ENCODE measurements at places on chromosomes 3 and 15. TPM values are rescaled to one million over a fixed set of nuclear protein-coding genes. Genes with fewer than 3 reads are reported as not detected.
A peak's percentile ranks its signal among the peaks of the same experiment; 100 is the strongest.

The CLDN11 gene
- total RNA-seq = 245 TPM

The GPR156 gene
- total RNA-seq = 0.28 TPM

The CCDC54 gene
- total RNA-seq = not detected

The ALCAM gene
- total RNA-seq = 423 TPM

The ZBED2 gene
- total RNA-seq = 0.72 TPM

DNA sequence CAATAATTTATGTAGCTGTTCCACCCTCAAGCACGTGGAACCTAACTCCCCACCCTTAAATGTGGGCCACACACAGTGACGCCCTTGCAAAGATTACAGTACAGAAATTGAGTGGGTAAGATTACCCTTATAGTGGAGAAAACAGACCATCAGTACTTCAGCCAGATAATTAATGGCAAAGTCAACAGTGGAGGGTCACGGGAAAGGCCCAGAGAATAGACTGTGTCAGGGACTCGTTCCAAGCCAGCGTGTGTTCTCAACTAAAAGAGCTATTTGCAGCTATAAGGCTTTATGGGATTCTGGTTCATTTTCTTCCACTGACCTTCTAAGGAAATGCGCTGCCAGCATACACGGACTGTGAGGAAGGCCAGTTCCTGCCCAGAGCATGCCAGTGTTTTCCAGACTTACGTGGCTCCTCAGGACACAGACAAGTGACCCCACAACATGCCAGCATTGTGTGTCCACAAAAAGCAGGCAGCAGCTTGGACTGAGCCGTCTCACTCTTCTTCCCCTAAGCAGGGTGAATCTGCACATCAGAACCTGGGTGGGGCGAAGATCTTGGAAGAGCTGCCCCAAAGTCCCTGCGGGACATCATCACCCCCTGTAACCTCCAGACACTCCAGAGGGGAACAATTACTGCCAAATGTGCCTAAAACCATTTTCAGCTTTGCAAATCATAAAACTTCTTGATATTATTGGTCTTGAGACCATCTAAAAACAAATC, 428.5 kb downstream of the OCA2 start:
- DNase-seq = no peak

DNA sequence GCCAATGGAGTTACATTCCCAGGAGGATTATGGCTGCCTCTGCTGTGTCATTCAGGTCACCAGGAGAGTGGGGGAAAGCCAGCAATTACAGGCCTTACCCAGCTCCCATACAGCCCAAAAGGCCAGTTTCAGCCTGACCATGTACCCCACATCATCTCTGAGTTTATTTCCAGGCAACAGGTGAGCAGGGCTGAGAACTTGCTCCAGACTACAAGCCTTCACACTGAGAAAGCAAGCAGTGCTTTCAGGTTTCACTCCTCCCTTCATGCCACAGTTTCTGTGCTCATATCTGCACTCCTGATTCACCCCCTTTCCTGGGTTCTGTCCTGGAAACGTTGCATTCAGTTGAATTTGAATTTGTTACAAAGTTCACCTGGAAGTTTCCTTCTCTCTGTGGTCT, 68.1 kb upstream of the ABI3BP start:
- DNase-seq = no peak

DNA sequence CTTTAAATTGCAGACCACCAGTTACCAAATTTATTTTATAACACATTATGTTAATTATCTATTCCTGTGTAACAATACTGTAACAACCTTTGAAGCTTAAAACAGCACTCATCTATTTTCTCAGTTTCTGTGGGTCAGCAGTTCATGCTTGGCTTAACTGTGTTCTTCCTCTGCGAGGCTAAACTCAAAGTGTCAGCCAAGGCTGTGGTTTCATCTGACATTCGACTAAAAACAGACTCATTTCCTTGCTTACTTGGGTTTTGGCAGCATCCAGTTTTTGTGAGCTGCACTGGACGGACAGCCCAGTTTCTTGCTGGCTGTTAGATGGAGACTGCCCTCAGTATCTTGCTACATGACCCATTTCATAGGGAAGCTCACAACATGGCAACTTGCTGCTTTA, 247.3 kb upstream of the KCNH8 start:
- DNase-seq = no peak

DNA sequence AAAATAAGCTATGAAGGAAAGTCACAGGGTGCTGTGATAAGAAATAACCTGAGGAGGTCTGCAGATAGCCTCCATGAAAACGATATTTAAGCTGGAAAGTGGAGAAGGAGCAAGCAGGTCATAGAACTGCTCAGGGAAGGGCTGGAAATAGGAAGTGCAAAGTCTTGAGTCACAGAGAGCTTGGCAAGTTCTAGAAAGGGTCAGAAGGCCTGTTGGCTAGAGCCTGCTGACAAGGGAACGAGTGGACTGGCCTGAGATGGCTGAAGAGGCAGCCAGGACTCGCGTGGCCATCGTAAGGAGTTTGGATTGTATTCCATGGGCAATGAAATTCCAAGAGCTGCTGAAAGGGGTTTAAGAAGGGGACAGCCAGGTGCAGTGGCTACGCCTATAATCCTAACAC, 64.7 kb upstream of the IL12A start:
- peak; percentile 56 for DNase-seq

Measured in IMR-90 (cell line).